ENCODE measurements at places on chromosomes 1 and 21.

DNA sequence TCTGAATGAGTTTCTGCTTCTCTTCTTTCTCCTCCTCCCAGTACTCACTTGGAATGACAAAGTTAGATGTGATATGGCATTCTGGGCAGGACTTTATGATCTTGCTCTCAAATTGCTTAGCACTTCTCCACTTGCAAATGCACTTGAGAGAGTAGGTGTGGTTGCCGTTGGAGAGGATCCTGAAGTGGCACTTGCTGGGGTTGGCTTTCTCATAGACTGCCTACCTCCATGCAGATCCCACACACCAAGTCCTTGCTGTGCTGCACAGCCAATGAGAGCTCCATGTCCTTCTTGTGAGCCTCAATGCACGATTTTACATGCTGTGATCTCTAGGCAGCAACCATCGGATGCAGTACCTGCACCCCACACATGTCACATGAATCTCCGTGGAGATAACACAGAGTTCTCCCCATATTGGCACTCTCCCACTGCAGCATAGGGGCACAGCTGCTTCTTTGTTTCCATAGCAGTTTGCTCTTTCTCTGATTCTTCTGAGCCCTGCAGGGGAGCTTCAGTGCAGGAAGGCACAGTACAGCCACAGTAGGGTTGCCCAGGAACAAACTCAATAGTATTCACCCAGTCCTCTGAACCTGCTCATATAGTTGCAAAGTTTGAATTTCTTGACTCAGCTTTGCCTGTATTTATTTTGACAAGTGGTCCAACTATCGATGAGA is 45.2 kb downstream of the ZNF691 start:
- DNase-seq, result no peak

GRCh38 chr1:101119289-101119688 is 93.7 kb upstream of the DPH5 start:
- no peak for DNase-seq

DNA sequence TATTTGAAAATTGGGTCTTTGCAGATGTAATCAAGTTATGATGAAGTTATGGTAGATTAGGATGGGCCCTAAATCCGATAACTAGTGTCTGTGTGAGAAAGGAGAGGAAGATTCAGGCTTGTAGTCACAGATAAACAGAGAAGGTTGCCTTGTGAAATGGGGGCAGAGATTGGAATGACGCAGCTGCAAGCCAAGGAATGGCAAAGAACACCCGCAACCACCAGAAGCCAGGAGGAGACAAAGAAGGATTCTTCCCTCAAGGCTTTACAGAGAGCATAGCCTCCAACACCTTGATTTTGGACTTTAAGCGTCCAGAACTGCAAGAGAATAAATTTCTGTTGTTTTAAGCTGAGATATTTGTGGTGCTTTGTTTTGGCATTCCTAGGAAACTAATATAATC is 35.4 kb upstream of the COL24A1 start:
- DNase-seq, result no peak

DNA sequence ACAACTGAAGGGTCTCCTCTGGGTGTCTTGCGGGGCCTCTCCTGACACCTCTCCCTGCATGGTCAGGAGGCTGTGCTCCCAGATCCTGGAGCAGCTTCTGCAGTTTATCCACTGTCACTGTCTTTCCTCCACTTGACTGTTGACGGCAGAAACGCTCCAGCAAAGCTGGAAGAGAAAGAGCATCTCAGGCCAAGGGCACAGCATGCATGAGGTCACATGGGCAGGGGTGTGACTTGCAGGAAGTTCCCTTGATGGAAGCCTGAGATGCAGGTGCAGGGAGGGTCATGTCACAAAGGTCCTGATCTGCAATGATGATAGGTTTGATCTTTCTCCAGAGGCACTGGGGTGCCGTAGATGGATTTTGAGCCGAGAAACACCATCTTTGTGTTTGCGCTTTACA is 23.3 kb downstream of the SLC44A3 start:
- no peak for DNase-seq

GRCh38 chr1:160238408-160238807 is 23.9 kb downstream of the DCAF8 start:
- no peak for DNase-seq

All from cerebellar nuclear complex (tissue), 1 donor.